Kasumi-1 (cell line): ENCODE measurements at places on chromosomes 5 and 9.

GRCh38 chr9:74755355-74755754 is 132.4 kb downstream of the TRPM6 start:
- no peak for DNase-seq

DNA sequence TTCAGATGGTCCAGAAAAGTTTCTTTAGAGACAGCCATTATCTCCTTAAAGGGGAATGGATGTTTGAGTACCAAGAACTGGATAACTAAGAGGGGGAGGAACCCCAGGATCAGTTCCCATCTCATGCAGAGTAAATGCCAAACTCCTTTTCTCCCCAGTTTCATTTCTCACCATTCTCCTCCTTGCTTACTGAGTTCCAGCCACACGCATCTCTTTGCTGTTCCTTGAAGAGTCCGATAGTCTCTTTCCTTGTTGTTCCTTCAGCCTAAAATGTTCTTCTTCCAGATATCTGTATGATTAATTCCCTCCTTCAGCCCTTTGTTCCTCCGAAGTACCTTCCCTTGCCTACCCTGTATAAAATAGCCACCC is 30.0 kb downstream of the KDM4C start:
- DNase-seq = no peak

DNA sequence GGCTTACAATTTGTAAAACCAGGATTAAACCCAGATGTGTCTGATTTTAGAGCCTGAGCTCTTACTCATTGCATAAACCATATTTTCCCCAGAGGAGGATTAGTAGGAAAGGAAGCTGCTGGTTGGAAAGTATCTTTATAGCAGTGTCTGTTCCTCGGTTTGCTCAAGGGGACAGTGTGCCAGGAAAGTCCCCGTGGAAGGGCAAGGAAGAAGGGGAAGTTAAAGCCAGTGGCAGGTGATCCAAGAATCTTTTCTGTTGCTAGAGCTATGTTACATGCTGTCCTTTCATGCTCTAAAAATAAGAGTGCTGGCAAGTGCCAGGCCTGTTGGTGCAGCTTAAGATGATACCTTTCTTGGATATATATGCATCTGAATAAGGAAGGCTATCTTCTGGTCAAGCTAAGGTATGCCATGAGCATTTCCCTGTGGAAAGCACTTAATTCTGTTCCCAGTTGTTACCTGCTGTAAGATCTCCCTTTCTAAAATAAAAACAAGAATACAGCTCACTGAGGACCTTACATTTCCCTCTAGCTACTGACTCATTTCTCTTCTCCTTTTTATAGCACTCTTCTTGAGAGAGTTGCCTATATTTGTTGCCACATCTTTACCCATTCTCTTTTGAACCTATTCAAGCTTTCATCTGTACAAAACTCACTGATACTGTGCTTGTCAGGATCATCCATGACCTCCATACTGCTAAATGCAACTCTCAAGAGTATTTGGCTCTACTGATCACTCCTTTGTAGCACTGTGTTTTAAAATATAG is 8.0 kb downstream of the PDCD1LG2 start:
- peak; percentile 10 for DNase-seq

- peak; percentile 47 for DNase-seq
These were observed 923 bp upstream of the ZBTB5 start for GRCh38 chr9:37466037-37466709.

- no peak for DNase-seq
These were observed 522.9 kb downstream of the RASEF start for GRCh38 chr9:82539856-82540579.

DNA sequence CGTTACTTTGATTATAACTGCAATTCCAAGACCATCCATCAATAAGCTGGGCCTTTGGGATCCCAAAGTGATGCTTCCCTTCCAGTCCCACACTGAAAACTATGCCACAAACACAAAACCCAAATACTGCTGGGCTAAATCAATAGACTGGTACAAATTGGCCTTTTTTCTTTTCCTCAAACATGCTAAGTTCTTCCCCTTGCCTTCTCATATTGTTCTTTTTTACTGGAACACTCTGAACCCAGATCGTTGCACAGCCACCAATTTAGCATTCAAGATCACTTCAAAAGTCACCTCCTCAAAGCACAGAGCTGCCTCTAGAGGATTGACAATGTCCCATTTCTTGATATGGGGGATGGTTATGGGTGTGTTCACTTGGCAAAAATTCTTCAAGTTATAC is 66.0 kb downstream of the ACTL7B start:
- DNase-seq = no peak

- no peak for DNase-seq
These were observed 127.8 kb upstream of the GPR151 start for GRCh38 chr5:146643776-146644175.

DNA sequence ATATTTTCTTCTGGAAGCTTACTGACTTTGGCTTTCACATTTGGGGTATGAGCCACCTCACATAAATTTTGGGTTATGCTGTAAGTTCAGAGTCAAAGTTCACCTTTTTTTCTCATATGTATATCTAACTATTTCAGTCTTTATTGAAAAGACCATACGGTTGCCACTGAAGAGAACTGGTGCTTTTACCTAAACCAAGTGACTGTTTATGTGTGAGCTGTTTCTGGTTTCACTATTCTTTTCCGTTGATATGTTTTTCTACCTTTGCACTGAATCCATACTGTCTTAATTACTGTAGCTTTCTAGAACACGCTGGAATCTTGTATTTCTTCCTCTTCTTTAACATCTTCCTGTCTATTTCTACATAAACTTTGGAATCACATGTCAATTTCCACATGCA is 36.3 kb upstream of the SPINK5 start:
- no peak for DNase-seq

DNA sequence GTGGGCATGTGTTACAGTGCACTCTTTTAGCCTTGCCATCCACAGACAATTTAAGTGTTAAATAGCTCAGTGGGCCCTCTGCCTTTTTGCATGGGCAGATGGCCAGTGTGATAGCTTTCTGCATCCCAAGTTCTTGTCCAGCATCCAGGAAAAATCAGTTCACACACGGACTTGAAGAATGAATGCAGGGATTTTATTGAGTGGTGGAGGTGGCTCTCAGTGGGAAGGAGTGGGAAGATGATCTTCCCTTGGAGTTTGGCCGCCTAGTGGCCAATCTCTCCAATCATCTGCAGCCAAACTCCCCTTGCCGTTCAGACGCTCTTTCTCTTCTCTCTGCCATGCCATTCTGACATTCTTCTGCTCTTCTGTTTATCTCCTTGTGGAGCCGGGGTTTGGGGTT is 322.4 kb upstream of the GRAMD2B start:
- DNase-seq = no peak

- DNase-seq = no peak
These were observed 312.3 kb upstream of the PRR16 start for GRCh38 chr5:120151825-120152224.

- no peak for DNase-seq
These were observed 46.5 kb downstream of the PPP1R2B start for GRCh38 chr5:156896546-156896945.

- no peak for DNase-seq
These were observed 603.9 kb upstream of the RORB start for GRCh38 chr9:73893230-73893629.
